Prostate gland (tissue), 2 donors: ENCODE measurements at places on chromosomes 1 and 21. TPM values are rescaled to one million over a fixed set of nuclear protein-coding genes. Genes with fewer than 3 reads are reported as not detected.

- H3K27me3 ChIP-seq: no peaks in the 10 kb centered on the region
- no peaks in the 10 kb centered on the region for H3K4me1 ChIP-seq
- no peak overlapping the region for H3K27ac ChIP-seq
- H3K4me3 ChIP-seq: no peak overlapping the region
Measured at GRCh38 chr1:17874231-17874630, 119.1 kb downstream of the ACTL8 start.

- H3K4me3 ChIP-seq: no peak overlapping the region
- no peaks in the 10 kb centered on the region for H3K4me1 ChIP-seq
- no peak overlapping the region for H3K27ac ChIP-seq
- H3K27me3 ChIP-seq: no peaks in the 10 kb centered on the region
- peaks cover 19% of the 10 kb centered on the region for H3K36me3 ChIP-seq
Measured at GRCh38 chr1:12009318-12009947, 9.9 kb upstream of the MIIP start.

GRCh38 chr1:25099343-25099951 is 132.9 kb downstream of the SYF2 start:
- DNase-seq: no peak
- no peaks in the 10 kb centered on the region for H3K27me3 ChIP-seq
- H3K4me3 ChIP-seq: no peak overlapping the region
- no peak overlapping the region for H3K27ac ChIP-seq
- H3K36me3 ChIP-seq: no peaks in the 10 kb centered on the region

- DNase-seq: no peak
- H3K4me1 ChIP-seq: no peaks in the 10 kb centered on the region
- H3K4me3 ChIP-seq: no peak overlapping the region
- no peaks in the 10 kb centered on the region for H3K36me3 ChIP-seq
- no peak overlapping the region for H3K27ac ChIP-seq
Measured at GRCh38 chr1:89085781-89086180, 20.8 kb upstream of the GBP1 start.

GRCh38 chr1:73886716-73887115 is 311.3 kb downstream of the LRRIQ3 start:
- no peaks in the 10 kb centered on the region for H3K36me3 ChIP-seq
- H3K4me1 ChIP-seq: no peaks in the 10 kb centered on the region
- no peak overlapping the region for H3K4me3 ChIP-seq
- H3K27me3 ChIP-seq: no peaks in the 10 kb centered on the region

CD1E gene
- 1.2 TPM for total RNA-seq

DNA sequence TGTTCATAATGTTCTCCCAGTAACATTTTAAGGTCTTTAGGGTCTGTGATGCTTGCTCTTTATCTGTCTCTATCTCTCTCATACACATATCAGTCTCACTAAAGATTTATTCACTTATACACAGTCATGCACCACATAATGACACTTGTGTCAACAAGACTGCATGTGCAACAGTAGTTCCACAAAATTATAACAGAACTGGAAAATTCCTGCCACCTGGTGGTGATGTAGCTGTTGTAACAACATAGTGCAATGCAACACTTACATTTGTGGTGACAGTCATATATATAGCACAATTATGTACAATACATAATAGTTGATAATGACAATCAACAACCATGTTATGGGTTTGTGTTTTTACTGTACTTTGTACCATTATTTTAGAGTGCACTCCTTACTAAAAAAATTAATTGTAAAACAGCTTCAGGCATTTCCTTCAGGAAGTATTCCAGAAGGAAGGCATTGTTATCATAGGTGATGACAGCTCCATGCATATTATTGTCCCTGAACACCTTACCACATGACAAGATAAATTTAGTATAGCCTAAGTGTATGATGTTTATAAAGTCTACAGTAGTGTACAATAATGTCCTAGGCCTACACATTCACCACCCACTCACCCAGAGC is 8.1 kb downstream of the TDRD5 start:
- H3K27me3 ChIP-seq: no peaks in the 10 kb centered on the region
- H3K27ac ChIP-seq: no peak overlapping the region
- peak; percentile 49 for DNase-seq
- no peaks in the 10 kb centered on the region for H3K4me1 ChIP-seq

GRCh38 chr1:230340526-230341161 is 85.5 kb downstream of the PGBD5 start:
- no peak overlapping the region for H3K4me3 ChIP-seq
- H3K4me1 ChIP-seq: no peaks in the 10 kb centered on the region
- no peak overlapping the region for H3K27ac ChIP-seq
- H3K27me3 ChIP-seq: no peaks in the 10 kb centered on the region

GRCh38 chr1:57124768-57125446 is 159.1 kb upstream of the C8B start:
- H3K27ac ChIP-seq: no peak overlapping the region
- no peak overlapping the region for H3K4me3 ChIP-seq
- H3K4me1 ChIP-seq: no peaks in the 10 kb centered on the region
- no peaks in the 10 kb centered on the region for H3K36me3 ChIP-seq
- H3K27me3 ChIP-seq: no peaks in the 10 kb centered on the region

- no peaks in the 10 kb centered on the region for H3K27me3 ChIP-seq
- H3K4me1 ChIP-seq: peaks cover 6% of the 10 kb centered on the region
- no peak overlapping the region for H3K27ac ChIP-seq
- no peak overlapping the region for H3K4me3 ChIP-seq
- no peak for DNase-seq
Measured at GRCh38 chr1:31549809-31550620, 26.3 kb upstream of the TINAGL1 start.

- peaks cover 2% of the 10 kb centered on the region for H3K27me3 ChIP-seq
- H3K4me1 ChIP-seq: peaks cover 12% of the 10 kb centered on the region
- no peak overlapping the region for H3K27ac ChIP-seq
- no peak overlapping the region for H3K4me3 ChIP-seq
- DNase-seq: peak; percentile 36
Measured at GRCh38 chr1:3323021-3323795, 131.3 kb upstream of the ARHGEF16 start.

DNA sequence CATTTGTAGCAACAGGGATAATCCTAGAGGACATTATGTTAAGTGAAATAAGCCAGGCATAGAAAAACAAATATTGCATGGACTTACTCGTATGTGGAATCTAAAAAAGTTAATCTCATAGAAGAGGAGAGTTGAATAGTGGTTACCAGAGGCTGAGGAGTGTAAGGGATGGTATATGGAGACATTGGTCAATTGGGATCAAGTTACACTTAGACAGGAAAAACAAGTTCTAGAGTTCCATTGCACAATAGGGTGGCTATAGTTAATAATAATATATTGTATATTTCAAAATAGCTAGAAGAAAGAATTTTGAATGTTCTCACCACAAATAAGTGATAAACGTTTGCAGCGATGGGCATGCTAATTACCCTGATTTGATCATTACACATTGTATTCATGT is 354.6 kb downstream of the SEC16B start:
- H3K27me3 ChIP-seq: no peaks in the 10 kb centered on the region
- no peaks in the 10 kb centered on the region for H3K4me1 ChIP-seq
- no peak overlapping the region for H3K4me3 ChIP-seq
- DNase-seq: no peak

GRCh38 chr21:20463362-20463761 is 534.8 kb upstream of the NCAM2 start:
- H3K27me3 ChIP-seq: no peaks in the 10 kb centered on the region
- no peaks in the 10 kb centered on the region for H3K4me1 ChIP-seq
- no peak for DNase-seq

GRCh38 chr1:55466921-55467320 is 251.8 kb upstream of the USP24 start:
- no peaks in the 10 kb centered on the region for H3K36me3 ChIP-seq
- no peaks in the 10 kb centered on the region for H3K27me3 ChIP-seq
- no peak overlapping the region for H3K4me3 ChIP-seq
- H3K4me1 ChIP-seq: no peaks in the 10 kb centered on the region
- no peak for DNase-seq
- no peak overlapping the region for H3K27ac ChIP-seq
